ENCODE measurements at places on chromosomes 7 and 10.
A peak's percentile ranks its signal among the peaks of the same experiment; 100 is the strongest.

GRCh38 chr7:37284805-37285231 lies 163.8 kb downstream of the ELMO1 start:
- peak; percentile 29 for DNase-seq

GRCh38 chr10:56622335-56622973 lies 261.4 kb upstream of the ZWINT start:
- DNase-seq: no peak

DNA sequence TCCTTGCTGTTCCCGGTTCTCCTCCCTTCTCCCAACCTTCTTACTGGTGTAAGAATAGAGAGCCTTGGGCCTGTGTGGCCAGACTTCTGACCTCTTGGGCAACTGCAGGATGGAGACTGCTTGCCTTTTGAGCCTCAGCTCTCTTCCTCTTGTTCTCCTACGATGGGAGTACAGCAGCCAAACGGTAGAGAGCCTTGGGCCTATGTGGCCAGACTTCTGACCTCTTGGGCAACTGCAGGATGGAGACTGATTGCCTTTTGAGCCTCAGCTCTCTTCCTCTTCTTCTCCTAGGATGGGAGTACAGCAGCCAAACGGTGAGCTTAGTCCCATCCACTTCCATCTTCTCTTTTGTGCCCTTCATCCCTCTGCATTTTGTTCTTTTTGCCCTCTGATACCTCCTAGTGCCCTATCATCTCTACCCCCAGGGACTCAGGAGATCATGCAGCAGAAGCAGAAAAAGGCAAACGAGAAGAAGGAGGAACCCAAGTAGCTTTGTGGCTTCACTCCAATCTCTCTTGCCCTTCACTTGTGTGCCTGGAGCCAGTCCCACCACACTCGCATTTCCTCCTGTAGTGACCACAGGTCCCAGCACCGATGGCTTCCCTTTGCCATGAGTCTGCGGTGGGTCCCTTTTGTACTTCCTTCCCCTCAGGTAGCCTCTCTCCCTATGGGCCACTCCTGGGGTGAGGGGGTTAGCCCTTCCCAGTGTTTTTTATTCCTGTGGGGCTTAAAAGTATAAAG lies 15.3 kb downstream of the SLC25A13 start:
- no peak for DNase-seq

- no peak for DNase-seq
Measured at GRCh38 chr7:124369310-124369709, 336.4 kb upstream of the TMEM229A start.

- no peak for DNase-seq
Measured at GRCh38 chr7:142501434-142501833, 243.6 kb upstream of the PRSS58 start.

DNA sequence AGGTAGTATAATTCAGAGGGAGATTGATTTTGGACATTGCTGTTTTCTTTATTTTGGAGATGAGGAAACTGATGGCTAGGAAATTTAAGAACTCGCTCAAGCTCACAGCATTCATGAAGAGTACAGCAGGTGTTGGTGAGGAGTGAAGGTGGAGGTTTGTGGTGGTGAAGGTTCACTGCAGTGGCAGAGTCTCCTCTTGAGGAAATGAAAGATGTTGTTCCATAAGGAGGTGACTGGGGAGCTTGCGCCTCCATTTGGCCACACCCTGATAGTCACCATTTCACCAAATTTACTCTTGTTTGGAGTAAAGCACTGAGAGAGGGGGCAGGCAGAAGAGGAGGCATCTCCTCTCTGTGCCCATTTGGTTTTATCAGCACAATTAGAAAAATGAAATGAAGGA lies 46.4 kb upstream of the TARP start:
- no peak for DNase-seq

DNA sequence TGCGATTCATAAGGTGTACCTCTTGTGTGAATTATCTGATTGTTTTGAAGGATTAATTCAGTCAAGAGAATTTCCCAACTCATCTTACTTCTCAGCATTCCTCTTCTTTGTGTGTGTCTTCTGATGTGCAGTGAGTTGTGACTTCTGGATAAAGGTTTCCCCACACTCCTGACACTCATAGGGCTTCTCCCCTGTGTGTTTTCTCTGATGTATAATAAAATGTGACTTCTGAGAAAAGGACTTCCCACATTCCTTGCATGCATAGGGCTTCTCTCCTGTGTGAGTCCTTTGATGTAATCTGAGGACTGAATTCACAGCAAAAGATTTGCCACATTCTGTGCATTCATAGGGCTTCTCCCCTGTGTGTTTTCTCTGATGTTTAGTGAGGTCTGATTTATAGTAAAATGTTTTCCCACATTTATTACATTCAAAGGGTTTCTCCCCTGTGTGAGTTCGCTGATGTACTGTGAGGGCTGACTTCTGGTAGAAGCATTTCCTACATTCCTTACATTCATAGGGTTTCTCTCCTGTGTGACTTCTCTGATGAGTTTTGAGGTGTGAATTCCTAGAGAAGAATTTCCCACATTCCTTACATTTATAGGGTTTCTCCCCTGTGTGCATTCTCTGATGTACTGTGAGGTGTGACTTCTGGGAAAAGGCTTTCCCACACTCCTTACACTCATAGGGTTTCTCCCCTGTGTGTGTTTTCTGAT lies 24.2 kb downstream of the ZNF25 start:
- no peak for DNase-seq

DNA sequence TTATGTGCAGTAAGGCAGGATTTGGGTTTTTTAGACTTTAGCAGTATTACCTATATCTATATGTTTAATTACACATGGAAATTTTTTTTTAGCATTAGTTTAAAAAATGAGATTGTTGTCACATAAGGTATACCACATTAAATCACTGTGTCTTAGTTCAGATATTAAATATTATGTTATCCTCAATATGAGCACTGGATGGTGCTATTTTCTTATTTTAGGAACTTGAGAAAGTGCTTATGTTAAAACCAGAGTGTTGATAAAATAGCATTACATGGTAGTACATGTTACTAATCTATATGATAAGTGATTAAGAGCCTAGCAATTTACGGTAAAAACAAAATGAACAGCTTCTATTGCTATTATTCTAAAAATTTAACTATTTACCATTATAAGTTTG lies 28.8 kb downstream of the MIOS start:
- DNase-seq: no peak

DNA sequence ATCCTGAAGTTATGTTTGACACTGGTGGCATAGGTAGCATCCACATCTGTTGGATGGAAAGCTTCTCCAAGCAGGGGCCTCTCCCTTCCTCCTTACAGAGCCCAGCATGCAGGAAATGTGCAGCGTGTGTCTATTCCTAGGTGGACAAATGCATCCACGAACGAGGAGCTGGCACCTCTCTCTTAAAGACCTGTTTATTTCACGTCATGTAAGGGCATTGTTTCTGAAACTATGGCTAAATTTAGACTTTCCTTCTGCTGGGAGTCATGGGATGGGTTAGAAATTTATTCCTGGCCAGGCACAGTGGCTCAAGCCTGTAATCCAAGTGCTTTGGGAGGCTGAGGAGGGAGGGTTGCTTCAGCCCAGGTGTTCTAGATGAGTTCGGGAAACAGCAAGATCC lies 208.4 kb upstream of the SVIL start:
- no peak for DNase-seq

DNA sequence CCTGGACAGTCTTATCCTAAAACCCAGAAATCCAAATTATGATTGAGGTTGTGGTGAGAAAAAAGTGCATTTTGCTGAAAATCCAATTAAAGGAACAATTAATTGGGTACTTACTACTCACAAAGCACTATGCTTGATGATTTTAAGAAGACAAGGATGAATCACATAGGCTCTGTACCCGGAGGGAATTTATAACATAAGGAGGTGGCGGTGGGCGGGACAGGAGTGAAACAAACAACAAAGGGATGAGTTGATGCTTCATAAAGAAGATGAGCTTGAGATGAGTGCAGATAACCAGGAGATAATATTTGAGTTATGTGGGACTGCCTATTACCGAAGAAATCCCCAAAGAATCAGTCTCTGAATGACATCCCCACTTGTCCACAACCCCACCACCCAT lies 171.1 kb upstream of the FZD8 start:
- DNase-seq: no peak

DNA sequence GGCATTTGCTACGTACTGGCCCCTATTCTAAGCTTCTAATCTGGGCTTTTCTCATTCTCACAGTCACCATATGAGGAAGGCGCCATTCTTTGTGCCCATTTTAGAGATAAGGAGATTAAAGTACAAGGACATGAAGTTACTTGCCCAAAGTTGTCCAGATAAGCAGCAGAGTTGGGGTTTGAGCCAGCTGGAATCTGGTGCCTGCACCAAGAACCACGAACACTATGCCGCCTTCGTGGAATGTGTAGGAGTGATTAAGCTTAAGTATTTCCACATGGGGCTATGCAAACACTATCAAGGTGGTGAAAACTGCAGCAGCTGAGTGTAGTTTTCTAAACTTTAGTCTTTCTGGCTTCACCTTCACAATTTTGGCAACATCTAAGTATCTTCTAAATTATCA lies 342.7 kb upstream of the ETV1 start:
- no peak for DNase-seq

GRCh38 chr10:88138319-88138848 lies 275.0 kb downstream of the PTEN start:
- DNase-seq: no peak

- no peak for DNase-seq
Measured at GRCh38 chr10:77109351-77109994, 528.1 kb downstream of the KCNMA1 start.

- DNase-seq: no peak
Measured at GRCh38 chr10:118028619-118029018, 18.1 kb downstream of the RAB11FIP2 start.

DNA sequence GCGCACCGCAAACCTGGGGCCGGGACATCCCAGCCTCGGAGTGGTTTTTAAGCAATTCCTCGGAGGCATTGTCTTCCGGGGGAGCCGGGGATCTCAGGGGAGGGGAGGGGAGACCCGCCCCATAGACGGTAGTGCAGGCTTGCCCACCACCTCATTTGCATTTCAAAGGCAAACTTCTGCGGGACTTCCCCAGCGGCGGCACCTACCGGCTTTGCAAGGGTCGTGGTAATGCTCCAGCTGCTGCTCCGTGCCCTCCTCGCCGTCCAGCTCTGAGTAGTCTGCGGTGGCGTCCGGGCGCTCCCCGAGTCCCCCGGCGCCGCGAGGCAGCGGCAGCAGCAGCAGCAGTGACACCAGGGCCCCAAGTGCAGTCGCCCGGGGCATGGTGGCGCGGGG lies 425 bp downstream of the TLL2 start:
- DNase-seq: peak; percentile 19

- DNase-seq: no peak
Measured at GRCh38 chr7:135981958-135982646, 4.9 kb upstream of the MTPN start.

DNA sequence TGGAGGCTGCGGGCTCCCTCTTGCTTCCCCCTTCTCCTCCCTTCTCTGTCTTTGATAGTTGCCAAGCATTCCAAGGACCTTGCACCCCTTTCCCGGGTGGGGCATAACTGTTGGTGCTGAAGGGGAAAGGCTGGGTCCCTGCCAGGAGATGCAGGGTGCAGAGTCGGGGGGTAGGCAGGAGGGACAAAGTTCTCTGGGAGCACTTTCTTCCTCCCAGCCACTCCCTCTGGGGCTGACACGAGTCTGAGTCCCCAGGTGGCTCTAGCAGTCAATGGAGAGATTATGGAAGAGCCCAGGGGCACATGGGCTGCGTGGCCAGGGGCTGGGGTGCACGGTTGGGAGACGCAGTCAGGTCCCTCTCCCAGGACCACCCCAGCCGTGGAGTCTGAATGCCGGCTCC lies 2.1 kb downstream of the CLDN15 start:
- no peak for DNase-seq

- DNase-seq: no peak
Measured at GRCh38 chr10:79179164-79179956, 110.6 kb downstream of the ZMIZ1 start.

- DNase-seq: no peak
Measured at GRCh38 chr10:3426190-3426845, 253.7 kb upstream of the PITRM1 start.

GRCh38 chr7:83930262-83930661 lies 264.3 kb downstream of the SEMA3A start:
- DNase-seq: no peak

GRCh38 chr10:44243851-44244510 lies 140.9 kb downstream of the CXCL12 start:
- no peak for DNase-seq

DNA sequence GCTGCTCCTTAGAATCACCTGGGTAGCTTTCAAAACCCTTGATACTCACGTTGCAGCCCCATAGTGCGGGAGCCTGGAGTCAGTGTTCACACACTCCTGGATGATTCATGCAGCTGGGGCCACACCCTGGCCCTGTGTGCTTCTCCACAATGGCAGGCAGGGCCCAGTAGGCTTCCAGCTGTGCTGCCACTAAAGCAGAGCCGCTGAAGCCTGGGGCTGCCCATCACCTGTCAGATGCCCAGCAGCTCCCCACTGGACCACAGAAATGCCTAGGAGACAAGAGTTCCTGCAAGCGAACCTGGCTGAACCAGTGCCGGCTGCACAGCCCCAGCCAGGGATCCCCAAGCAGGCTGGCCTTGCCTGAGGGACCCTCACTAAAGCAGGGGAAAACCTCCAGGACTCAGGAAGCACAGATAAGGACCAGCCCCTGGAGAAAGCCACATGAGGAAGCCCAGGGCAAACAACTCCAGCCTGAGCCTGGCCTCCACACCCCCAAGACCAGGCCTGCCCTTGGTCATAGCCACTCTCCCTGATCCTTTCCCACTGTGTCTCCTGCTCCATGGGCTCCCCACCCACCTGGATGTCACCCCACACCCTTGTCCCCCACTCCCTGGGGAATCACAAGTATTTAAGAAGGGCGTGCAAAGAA lies 111.9 kb downstream of the GRID1 start:
- DNase-seq: no peak

GRCh38 chr10:88598055-88598454 lies 11.5 kb downstream of the LIPJ start:
- no peak for DNase-seq

DNA sequence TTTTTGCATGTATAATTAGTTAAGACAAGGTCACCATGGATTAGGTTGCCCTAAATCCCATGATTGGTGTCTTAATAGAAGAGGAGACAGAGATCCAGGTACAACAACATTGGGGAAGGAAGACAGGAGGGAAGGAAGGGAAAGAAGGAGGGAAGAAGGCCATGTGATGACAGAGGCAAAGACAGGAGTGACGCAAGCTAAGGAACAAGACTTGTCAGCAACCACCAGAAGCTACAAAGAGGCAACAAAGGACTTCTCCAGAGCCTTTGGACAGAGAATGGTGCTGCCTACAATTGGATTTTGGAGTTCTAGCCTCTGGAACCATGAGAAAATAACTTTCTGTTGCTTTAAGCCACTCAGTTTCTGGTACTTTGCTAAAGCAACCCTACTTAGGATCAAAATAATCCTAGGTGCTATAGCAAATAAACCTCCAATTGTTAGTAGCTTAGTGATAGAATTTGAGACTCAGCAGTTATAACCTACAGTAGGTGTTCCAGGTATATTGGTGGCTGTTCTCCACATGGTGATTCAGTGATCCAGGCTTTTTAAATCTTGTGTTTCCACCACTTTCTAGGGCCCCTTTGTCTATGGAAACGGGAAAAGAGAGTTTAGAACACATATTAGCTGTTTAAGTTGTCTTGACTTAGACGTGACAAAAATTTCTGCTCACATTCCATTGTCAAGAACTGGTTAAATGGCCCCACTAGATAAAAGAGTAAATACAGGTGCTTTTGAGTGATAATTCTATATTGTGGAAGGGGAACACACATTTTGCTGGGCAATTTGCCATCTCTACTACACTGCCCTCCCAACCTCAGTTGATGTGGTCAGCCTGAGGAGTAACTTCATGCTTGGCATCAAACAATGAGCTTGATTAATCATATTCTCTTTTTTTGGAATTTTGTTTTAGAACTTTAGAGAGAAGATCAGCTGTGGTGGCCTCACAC lies 70.5 kb upstream of the SP4 start:
- DNase-seq: no peak
